Lung microvascular endothelial cell (primary cell): ENCODE measurements at places on chromosomes 5 and 9. TPM values are rescaled to one million over a fixed set of nuclear protein-coding genes. Genes with fewer than 3 reads are reported as not detected.

- DNase-seq, result no peak
These were observed 224.1 kb upstream of the RASEF start for GRCh38 chr9:83287021-83287420.

GRCh38 chr5:138911441-138911840 is 36.3 kb upstream of the LRRTM2 start:
- no peak for DNase-seq

- no peak for DNase-seq
These were observed 229.1 kb downstream of the MTRR start for GRCh38 chr5:8098081-8098480.

TAF11L14 gene
- total RNA-seq, result not detected in 2 replicates
